Esophagus muscularis mucosa (tissue), 4 donors: ENCODE measurements at places on chromosomes 7 and 10. TPM values are rescaled to one million over a fixed set of nuclear protein-coding genes. Genes with fewer than 3 reads are reported as not detected.

GRCh38 chr10:43224321-43224720, 42.5 kb downstream of the RASGEF1A start:
- DNase-seq = no peak

Gene OR2A5
- total RNA-seq = not detected

Gene CCL26
- total RNA-seq = 1.2 TPM

DNA sequence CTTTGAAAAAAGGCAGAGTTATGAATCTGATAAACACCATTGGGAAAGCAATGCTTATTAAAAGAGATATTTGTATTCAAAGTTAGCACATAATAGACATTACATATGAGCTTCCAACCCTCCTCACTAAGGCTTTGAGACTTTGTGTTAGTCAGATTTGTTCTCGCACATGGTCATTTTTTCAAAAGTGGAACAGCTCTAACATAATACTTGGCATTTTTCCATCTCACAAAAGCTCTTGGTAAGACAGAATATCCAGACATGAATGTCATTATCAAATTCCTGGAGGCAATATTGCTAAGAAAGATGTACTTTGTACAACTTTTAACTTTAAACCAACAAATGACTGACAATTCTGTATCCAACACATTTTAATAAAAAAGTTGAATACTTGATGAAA, 292.4 kb upstream of the SMIM30 start:
- no peak for DNase-seq

Gene CTAGE8
- 0.42 TPM for total RNA-seq

- DNase-seq = no peak
These were observed 131.9 kb downstream of the TRRAP start for GRCh38 chr7:99010281-99010680.

- DNase-seq = no peak
These were observed 87.1 kb upstream of the SKAP2 start for GRCh38 chr7:26951407-26951950.

Gene TMEM72
- total RNA-seq = not detected

DNA sequence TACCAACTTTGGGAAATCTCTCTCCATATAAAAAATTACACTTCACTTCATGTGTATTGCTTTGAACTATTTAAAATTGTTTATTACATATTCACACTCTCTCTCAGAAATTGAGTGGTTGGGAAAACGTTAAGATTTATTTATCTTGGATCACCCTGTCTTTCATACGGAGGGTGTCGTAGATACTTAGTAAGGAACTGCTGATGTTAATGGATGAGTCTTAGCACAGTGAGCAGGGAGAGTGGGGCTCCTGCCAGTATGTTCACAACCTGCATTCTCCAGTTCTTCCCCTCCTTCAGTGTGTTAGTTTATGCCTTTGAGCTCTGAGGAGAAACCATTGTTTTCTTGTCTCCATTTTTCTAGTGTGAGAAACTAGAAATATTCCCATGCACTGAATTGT, 67.1 kb downstream of the CDK14 start:
- no peak for DNase-seq

Gene SVIL
- total RNA-seq = 922 TPM

DNA sequence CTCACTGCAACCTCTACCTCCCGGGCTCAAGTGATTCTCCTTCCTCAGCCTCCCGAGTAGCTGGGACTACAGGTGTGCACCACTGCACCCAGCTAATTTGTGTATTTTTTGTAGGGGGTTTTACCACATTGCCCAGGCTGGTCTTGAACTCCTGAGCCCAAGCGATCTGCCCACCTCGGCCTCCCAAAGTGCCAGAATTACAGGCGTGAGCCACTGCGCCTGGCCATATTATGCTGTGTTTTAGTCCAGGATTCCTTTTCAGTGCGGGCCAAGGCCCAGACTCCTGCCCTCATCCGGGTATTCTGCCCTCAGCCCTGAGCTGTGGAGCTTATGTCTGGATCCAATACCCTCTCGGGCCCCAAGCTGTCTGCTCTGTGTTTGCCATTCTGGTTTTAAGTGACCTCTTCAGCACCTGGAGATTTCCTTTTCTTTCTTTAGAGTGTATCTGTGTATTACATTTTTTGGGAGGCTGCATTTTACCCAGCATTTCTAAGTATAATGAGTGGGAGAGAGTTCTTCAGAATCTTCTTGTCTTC, 114.9 kb downstream of the BUB3 start:
- DNase-seq = no peak

DNA sequence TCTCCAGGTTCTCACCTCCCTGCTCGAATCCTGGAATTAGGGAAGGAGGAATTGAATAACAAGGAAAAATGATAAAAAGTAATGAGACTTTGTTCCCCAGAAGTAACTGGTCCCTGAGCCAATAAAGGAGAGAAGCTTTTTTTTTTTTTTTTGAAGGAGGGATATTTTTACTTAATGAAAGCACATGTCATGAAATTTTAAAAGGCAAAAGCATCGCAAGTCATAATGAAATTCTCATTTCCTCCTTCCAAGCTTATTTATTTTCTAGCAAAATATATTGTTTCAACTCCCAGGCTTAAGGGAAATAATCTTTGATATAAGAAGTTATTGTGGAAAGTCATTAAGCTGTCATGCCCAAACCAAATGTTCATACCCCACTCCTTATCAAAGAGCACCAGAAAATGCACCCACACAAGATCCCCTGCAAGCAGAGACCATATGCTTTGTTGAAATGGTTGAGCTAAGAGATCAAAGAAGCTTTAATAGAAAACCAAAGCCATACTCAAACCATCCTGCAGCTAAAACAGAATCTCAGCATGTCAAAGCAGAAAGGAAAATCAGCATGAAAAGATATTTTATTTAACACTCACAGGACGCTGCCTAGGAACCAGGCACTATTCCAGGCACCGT, 16.7 kb upstream of the ABCC2 start:
- DNase-seq = no peak

DNA sequence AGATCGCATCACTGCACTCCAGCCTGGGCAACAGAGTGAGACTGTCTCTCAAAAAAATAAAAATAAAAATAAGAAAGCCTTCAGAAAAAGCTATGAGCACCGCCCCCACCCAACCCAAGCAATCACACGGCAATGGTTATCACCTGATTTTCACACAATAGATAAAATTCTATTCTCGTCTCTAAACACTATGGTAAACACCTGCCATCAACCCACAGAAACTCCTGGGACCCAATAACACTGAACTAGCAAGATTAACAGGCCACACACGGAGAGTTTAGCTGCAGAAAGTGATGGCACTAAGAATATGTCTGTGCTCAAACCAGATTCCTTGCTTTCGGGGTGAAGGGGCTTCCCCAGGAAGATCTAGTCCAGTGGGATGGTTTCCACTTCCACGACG, 173.8 kb downstream of the DIP2C start:
- DNase-seq = no peak

GRCh38 chr7:157358041-157358752, 21.4 kb downstream of the DNAJB6 start:
- no peak for DNase-seq
